CD4-positive, alpha-beta memory T cell (primary cell): ENCODE measurements at places on chromosomes 3 and 15.
A peak's percentile ranks its signal among the peaks of the same experiment; 100 is the strongest.

DNA sequence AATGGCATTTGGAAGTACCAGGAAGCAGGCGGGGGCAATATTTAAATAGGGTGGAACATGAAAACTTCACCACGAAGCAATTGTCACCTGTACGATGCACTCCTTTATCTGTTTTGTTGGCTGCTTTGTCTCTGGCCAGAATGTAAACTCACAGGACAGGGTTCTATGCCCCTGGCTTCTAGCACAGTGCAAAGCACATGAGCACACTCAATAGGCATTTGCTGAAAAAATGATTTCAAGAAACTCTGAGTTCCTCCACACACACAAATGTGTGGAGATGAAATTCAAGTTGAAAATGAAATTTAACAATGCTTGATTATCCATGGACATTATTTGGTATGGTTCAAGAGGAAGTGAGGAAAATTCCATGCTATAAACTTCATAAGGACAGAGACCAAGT lies 229.6 kb upstream of the FEZF2 start:
- no peak for DNase-seq
- no peaks in the 10 kb centered on the region for H3K36me3 ChIP-seq
- no peaks in the 10 kb centered on the region for H3K27me3 ChIP-seq
- no peak overlapping the region for H3K27ac ChIP-seq
- H3K4me3 ChIP-seq, result no peak overlapping the region

- no peaks in the 10 kb centered on the region for H3K36me3 ChIP-seq
- peaks cover 16% of the 10 kb centered on the region for H3K4me1 ChIP-seq
- H3K27ac ChIP-seq, result no peak overlapping the region
- H3K4me3 ChIP-seq, result no peak overlapping the region
- no peaks in the 10 kb centered on the region for H3K27me3 ChIP-seq
Observed at GRCh38 chr15:52731732-52732470, 52.7 kb upstream of the ATOSA start.

GRCh38 chr15:100570735-100571313 lies 31.2 kb downstream of the LINS1 start:
- no peaks in the 10 kb centered on the region for H3K27me3 ChIP-seq
- no peak for DNase-seq
- peaks cover 17% of the 10 kb centered on the region for H3K36me3 ChIP-seq
- peak overlapping the region; percentile 37 for H3K27ac ChIP-seq

GRCh38 chr15:76368122-76368621 lies 31.6 kb downstream of the ISL2 start:
- no peak overlapping the region for H3K27ac ChIP-seq
- H3K4me1 ChIP-seq, result no peaks in the 10 kb centered on the region
- no peak for DNase-seq
- no peaks in the 10 kb centered on the region for H3K27me3 ChIP-seq
- no peaks in the 10 kb centered on the region for H3K36me3 ChIP-seq
- no peak overlapping the region for H3K4me3 ChIP-seq

GRCh38 chr15:90581771-90582352 lies 52.1 kb downstream of the CRTC3 start:
- no peaks in the 10 kb centered on the region for H3K27me3 ChIP-seq
- no peak overlapping the region for H3K4me3 ChIP-seq
- no peak overlapping the region for H3K27ac ChIP-seq
- H3K4me1 ChIP-seq, result peaks cover 43% of the 10 kb centered on the region
- DNase-seq, result no peak

DNA sequence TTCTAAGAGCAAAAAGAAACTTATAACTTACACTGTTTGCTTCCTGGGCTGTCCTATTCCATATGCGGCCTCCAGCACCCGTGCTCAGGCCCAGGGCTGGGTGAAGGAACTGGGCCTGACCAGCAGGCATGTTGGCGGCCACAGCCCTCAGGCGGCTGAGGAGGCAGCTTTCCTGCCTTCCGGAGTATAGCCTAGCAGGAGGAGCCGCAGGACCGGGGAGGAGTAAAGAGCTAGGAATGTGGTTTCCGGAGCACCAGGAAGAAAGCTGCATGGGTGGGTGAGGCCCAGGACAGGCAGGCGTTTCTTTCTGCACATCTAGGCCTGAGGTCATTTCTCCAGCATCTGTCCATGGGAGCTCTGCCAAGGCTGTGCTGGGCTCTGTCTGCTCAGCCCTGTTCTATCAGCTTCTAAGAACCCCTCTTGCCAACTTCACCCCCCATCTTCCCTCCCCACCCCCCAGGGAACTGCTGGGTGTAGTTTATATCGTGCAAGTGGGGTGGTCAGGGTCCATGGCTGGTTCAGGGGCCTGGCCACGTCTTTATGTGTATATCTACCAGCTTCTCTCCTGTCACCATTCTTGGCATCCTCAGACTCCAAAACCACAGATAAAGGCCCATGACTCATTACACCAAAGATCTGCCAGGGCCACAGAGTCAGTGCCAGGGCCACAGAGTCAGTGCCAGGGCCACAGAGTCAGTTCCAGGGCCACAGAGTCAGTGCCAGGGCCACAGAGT lies 7.8 kb upstream of the KIF7 start:
- no peak overlapping the region for H3K27ac ChIP-seq
- DNase-seq, result no peak
- no peaks in the 10 kb centered on the region for H3K36me3 ChIP-seq
- no peak overlapping the region for H3K4me3 ChIP-seq
- H3K27me3 ChIP-seq, result peaks cover 12% of the 10 kb centered on the region
- H3K4me1 ChIP-seq, result no peaks in the 10 kb centered on the region
